ENCODE measurements at places on chromosomes 7 and 10.
A peak's percentile ranks its signal among the peaks of the same experiment; 100 is the strongest.

- DNase-seq, result no peak
These were observed 3.8 kb downstream of the RTKN2 start for GRCh38 chr10:62264702-62265436.

DNA sequence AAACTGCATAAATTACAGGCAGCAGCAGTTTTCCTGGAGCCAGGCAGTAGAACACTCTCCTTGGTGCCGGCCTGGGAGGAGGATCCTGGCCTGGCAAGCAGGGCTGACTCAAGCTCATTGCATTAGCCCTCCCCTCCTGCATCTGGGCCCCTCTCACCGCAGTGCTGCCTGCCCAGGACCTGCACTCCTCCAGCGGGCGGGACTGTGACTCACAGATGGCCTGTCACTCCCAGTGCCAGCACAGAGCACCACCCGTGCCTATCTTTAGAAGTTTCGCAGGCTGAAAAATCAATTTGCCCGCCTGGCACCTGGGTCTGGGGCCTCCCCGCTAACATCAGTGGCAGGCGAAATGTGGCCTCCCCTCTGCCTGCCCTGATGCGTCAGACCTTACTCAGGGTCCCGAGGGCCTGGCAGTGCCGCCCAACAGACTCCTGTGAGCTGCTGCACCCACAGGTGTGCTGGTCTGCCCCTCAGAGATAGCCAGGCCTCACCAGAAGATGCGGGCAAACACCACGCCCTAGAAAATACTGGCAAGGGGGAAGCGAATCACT, 123.8 kb downstream of the KCNMA1 start:
- no peak for DNase-seq

- DNase-seq, result no peak
These were observed 9.7 kb downstream of the RTKN2 start for GRCh38 chr10:62258926-62259325.

- no peak for DNase-seq
These were observed 45.1 kb upstream of the SGCE start for GRCh38 chr7:94700926-94701554.

GRCh38 chr7:139033346-139034114, 2.3 kb downstream of the ZC3HAV1L start:
- DNase-seq, result peak; percentile 36

GRCh38 chr7:107865956-107866775, 24.8 kb upstream of the DLD start:
- no peak for DNase-seq

DNA sequence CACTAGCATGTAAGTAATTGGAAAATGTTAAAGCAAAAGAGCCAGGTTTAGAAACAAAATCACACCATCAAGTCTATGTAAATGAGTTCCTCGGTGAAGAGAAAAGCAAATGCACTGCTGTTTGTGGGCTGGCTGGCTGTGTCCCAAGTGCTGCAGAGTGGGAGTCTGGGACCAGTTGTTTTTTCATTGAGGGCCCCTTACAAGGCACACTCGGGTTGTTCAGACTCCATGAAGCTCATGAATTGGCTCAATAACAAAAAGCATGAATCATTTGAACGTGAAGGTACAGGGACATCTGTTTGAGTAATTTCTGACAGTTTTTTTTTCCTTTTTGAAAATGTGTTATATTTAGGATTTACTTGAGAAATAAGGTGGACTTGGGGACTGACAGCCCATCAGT, 28.0 kb downstream of the GRK5 start:
- DNase-seq, result no peak

DNA sequence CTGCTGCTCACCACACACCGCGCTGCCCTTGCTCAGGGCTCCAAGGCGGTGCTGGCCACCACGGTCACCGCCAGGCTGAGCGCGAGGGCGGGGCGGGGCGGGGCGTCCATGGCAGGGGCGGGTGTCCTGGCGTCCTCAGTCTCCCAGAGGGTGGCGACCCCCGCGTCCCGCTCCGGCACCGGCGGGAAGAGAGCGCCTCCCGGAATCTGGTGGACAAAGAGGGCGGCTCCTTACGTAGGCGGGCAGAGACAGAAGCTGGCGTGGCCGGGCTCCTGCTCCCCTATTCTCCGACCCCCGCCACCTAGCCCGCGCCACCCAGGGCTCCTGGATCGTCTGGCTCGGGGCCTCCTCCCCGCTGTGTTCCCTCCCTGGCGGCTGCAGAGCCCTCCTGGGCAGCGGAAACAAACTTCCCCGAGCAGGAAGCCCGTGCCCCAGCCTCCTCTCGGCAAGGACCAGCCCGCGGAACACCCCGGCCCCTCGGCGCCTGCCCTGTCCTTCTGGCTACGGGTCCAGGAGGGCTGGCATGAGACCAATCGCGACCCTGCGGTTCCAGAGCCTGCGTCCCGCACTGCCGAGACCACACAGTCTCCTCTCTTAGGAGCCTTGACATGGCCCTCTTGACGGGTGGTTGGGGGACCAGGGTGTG, 133.8 kb upstream of the ZNF92 start:
- peak; percentile 34 for DNase-seq

- no peak for DNase-seq
These were observed 12.0 kb upstream of the TMEM213 start for GRCh38 chr7:138785587-138786437.

DNA sequence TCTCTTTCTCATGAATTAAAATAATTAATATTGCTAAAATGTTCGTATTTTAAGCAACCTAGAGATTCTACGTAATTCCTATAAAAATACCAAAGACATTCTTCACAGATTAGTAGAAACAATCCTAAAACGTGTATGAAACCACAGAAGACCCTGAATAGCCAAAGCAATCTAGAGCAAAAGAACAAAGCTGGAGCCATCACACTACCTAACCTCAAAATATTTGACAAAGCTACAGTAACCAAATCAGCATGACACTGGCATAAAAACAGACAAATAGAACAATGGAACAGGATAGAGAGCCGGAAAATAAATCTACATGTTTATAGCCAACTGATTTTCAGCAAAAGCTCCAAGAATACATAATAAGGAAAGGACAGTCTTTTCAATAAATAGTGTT, 105.5 kb upstream of the PTN start:
- no peak for DNase-seq

- no peak for DNase-seq
These were observed 30.1 kb downstream of the AFAP1L2 start for GRCh38 chr10:114374053-114374791.

- no peak for DNase-seq
These were observed 41.5 kb upstream of the PIK3CG start for GRCh38 chr7:106823631-106824030.

GRCh38 chr7:143373255-143373794, 7.8 kb upstream of the ZYX start:
- no peak for DNase-seq

DNA sequence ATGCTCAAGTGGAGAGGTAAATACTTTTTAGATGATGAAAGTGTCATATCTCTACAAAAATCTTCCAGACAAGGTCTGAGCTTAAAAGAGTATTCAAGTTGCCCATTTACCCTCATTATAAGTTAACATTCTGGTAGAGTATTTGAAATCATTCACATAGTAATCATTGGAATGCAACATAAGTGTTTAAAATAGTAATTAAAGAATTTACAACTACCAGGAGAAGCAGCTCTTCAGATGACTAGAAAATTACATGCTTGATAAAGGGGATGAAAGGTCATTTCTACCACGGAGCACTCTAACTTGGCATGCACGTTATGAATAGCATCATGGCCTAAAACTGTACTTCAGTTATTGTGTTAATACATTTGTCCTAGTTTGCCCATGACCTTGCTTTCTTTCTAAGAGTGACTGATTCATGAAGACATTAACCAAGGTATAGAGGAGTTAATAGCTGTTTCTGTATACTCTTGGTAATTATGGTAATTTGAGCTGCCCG, 120.0 kb downstream of the SEMA3E start:
- DNase-seq, result no peak

DNA sequence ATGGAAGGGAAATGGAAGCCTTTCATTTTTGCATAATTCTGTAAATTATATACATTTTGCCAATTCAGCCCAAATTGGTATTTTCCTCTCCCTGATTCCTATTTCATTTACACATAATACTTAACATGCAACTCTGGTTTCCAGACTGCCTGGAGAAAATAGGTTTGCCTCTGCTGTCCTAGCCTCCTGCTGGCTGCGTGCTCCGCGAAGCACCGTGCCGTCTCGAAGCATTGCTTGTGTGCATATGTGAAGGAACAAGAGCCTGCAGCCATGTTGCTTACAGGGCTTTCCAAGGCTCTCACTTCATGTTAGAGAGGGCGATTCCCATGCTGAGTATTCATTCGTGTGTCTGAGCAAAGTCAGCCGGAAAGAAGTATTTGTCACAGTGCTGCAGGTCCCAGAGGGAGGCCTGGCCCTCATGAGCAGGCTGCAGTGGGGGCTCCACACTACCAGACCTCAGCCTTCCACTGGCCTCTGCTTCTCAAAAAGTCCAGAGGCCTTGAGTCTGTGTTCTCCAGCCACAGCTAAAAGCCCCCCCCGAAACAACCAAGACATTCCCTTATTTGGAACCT, 66.5 kb downstream of the CLRN3 start:
- no peak for DNase-seq

- DNase-seq, result peak; percentile 51
These were observed 4.1 kb upstream of the PLAU start for GRCh38 chr10:73906524-73907447.

DNA sequence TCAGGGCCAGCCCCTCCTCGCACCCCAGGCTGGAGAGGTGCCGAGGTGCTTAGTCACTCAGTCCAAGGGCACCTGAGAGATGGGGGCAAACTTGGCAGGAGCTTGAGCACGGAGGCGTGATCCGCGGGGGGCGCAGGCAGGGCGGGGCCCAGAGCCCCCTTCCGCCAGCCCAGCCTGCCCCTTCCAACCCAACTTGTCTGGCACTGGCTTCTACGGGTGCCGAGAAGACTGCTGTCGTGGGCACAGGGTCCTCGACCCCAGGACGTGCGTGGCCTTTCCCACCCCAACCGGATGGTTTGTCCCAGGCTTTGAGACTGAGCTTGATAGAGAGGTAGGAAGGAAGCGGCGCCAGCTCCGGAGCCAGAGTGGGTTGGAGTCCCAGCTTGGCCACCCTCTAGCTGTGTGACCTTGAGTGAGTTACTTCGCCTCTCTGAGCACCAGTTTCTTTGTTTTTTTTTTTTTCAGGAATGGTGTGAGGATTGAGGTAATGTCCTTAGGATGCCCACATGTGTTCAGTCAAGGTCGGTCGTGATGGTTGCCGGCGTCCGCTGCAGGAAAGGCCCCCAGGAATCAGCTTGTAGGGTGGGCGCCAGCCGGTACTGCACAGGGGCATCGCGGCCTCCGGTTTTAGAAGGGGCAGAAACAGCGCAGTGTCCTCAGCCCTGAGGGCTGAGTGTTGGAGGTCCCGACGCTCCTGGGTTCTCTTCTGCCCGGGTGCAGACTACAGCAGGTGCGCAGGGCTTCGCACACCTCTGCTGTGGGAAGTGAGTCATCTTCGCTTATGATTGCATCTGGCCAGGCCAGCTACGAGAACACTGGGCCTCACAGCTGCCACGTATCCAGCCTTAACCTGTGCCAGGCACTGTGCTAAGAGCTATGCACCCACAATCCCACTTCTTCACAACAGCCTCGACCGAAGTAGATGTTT, 28.6 kb upstream of the VAX1 start:
- no peak for DNase-seq

DNA sequence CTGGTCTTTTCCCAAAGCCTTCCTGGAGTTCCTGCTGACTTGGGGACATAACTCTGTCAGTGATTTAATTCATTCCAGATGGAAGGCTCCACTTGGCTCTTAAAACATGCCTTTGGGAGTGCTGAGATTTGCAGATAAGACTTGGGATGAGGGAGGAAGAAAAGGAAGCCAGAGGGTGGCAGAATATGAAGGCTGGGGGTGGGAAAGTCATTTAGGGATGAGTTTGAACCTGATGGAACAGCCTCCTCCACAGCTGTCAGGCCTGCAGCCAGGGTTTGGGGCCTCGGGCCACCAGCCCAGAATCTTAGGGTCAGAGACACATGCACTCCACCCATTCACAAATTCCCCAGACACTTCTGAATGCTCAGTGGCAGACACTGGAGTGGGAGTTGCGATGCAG, 28.4 kb upstream of the EIF5AL1 start:
- no peak for DNase-seq

DNA sequence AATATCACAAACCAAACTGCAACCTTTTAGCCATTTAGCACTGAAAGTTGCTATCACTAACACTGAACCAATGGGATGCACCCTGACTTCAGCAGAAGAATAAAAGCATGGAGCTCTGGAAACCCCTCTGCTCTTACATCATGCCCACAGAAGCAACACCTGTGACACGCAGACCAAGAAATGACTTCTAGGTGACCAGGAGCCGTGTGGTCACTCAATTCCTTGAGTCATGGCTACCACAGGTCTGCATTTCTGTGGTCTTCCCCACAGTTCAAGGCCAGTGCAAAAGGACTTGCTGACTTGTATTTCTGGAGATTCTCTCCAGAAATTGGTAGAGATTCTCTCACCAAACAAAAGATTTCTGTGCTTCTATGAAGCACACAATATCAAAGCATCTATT, 38.3 kb downstream of the NRCAM start:
- DNase-seq, result no peak

DNA sequence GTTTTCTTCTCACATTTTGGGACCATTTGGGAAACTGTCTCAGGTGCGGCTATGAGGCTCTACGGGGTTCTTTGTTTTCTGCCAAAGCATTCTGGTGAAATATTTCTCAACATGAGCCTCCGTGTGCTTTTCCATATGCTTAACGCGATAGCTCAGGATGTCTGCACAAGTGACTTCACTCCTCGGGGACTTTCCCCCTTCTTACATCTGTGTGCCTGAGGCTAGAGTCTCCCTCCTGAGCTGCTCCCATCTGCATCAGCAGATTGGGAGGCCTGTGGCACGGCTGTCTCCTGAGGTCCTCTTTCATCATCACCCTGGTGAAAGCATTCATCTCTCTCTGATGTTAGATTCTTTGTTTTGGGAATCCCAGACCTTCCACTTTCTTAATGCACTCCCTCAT, 1190.9 kb downstream of the TYW1 start:
- DNase-seq, result no peak

DNA sequence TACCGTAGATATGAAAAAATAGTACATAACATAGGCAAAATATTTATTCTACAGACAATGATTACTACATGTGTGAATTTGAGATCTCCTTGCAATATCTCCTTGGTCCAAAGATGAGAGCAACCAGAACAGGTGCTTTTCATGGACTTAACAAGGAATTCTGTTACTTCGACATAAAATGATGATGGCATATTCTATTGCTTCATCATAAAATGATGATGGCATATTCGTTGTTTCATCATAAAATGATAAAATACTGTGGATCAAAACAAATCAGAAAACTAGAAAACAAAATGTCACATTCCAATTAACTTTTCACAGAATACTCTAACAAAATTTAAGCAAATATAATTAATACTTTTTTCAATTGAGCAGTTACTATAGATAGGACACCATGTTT, 4.8 kb downstream of the OSBPL3 start:
- no peak for DNase-seq

GRCh38 chr10:130923596-130923995, 387.9 kb downstream of the TCERG1L start:
- no peak for DNase-seq

GRCh38 chr7:55651057-55651456, 78.8 kb upstream of the VOPP1 start:
- no peak for DNase-seq

GRCh38 chr7:120033114-120033513, 239.9 kb upstream of the KCND2 start:
- DNase-seq, result no peak

GRCh38 chr7:85178531-85179298, 8.1 kb downstream of the SEMA3D start:
- no peak for DNase-seq

GRCh38 chr7:17497549-17498167, 199.2 kb downstream of the AHR start:
- no peak for DNase-seq
